ENCODE measurements at places on chromosomes 2 and 18. TPM values are rescaled to one million over a fixed set of nuclear protein-coding genes. Genes with fewer than 3 reads are reported as not detected.

The ZBTB7C gene
- polyA plus RNA-seq, result not detected

The B3GNT7 gene
- polyA plus RNA-seq, result not detected

The REG3A gene
- polyA plus RNA-seq, result not detected

The CRYGD gene
- not detected for polyA plus RNA-seq

DNA sequence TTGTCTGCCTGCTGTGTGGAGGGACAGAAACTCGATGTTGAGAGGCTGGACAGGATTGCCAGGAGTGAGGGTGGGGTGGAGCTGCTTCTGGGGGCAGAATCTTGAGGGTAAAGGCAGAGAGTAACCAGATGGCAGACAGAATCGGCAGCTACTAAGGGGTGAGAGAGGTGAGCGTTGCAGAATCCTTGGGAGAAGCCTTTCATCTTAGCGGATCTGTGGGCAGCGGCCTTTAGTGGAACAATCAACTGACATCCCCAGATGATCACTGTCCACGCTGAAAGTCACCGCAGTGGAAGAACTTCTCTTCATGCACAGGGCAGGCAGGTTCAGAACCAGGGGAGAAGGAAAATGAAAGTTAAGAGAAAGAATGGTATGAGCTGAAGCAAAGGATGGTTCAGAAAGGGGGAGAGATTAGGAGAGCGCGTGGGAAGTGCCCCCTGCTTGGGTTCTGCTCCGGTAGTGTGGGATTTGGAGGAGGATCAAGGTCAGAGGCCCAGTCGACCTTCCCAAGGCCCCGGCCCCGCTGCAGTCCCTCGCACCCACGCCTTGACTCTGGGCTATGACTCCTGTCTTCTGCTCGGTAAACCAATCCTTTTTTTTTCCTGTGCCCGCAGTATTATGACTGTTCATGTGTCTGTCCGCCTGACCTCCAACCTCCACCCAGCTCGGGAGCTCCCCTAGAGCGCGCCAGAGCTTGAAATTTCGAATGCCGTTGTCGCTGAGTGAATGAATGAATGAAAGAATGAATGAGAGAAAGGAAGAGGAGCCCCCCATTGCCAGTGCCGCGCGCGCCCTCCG lies 584 bp downstream of the BOLA3 start:
- no peak overlapping the region for H3K27ac ChIP-seq
- peaks cover 2% of the 10 kb centered on the region for H3K4me1 ChIP-seq
- no peaks in the 10 kb centered on the region for H3K27me3 ChIP-seq
- peaks cover 29% of the 10 kb centered on the region for H3K36me3 ChIP-seq
- no peak overlapping the region for H3K4me3 ChIP-seq

DNA sequence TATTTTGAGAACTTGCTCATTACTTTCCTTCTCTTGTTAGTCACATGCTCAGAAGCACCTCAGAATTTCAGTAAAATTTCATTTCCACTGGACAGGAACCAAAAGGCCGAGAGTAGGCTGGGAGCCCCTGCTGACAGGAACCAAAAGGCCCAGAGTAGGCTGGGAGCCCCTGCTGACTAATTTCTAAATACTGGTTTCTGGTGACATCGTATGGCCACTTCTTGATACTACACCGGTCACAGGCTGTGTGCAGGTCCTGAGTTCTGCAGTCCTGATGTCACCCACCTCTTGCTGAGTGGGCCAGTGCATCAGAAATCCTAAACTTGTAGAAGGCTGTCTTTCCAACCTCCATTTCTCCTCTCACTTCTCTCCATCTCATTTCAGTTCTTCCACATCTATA lies 17.7 kb upstream of the EN1 start:
- no peak overlapping the region for H3K27ac ChIP-seq
- H3K27me3 ChIP-seq, result peaks cover 34% of the 10 kb centered on the region
- no peaks in the 10 kb centered on the region for H3K36me3 ChIP-seq

GRCh38 chr2:236573066-236573929 lies 3.7 kb downstream of the ACKR3 start:
- H3K4me3 ChIP-seq, result no peak overlapping the region
- H3K4me1 ChIP-seq, result peaks cover 28% of the 10 kb centered on the region
- DNase-seq, result no peak

GRCh38 chr2:218744615-218745014 lies 34.0 kb downstream of the TTLL4 start:
- no peaks in the 10 kb centered on the region for H3K27me3 ChIP-seq
- peaks cover 47% of the 10 kb centered on the region for H3K36me3 ChIP-seq
- no peak overlapping the region for H3K4me3 ChIP-seq
- H3K4me1 ChIP-seq, result no peaks in the 10 kb centered on the region
- DNase-seq, result no peak
- no peak overlapping the region for H3K27ac ChIP-seq

GRCh38 chr2:159441182-159441581 lies 154.7 kb upstream of the WDSUB1 start:
- DNase-seq, result no peak
- no peaks in the 10 kb centered on the region for H3K4me1 ChIP-seq
- H3K4me3 ChIP-seq, result no peak overlapping the region
- peaks cover 37% of the 10 kb centered on the region for H3K36me3 ChIP-seq
- no peak overlapping the region for H3K27ac ChIP-seq
- H3K27me3 ChIP-seq, result no peaks in the 10 kb centered on the region

DNA sequence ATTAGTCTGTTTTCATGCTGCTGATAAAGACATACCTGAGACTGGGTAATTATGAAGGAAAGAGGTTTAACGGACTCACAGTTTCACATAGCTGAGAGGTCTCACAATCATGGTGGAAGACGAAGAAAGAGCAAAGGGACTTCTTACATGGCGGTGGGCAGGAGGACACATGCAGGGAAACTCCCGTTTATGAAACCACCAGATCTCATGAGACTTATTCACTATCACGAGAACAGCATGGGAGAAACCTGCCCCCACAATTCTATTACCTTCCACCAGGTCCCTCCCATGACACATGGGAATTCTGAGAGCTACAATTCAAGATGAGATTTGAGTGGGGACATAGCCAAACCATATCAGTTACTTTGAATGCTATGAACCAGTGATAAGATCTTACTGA lies 44.1 kb downstream of the SCTR start:
- H3K4me3 ChIP-seq, result no peak overlapping the region
- no peak for DNase-seq
- no peak overlapping the region for H3K27ac ChIP-seq
- H3K27me3 ChIP-seq, result no peaks in the 10 kb centered on the region
- H3K36me3 ChIP-seq, result no peaks in the 10 kb centered on the region
- H3K4me1 ChIP-seq, result peaks cover 3% of the 10 kb centered on the region

GRCh38 chr2:231332872-231333500 lies 62.5 kb upstream of the B3GNT7 start:
- H3K27ac ChIP-seq, result no peak overlapping the region
- no peak overlapping the region for H3K4me3 ChIP-seq
- H3K27me3 ChIP-seq, result no peaks in the 10 kb centered on the region
- H3K4me1 ChIP-seq, result no peaks in the 10 kb centered on the region
- no peaks in the 10 kb centered on the region for H3K36me3 ChIP-seq
- no peak for DNase-seq

DNA sequence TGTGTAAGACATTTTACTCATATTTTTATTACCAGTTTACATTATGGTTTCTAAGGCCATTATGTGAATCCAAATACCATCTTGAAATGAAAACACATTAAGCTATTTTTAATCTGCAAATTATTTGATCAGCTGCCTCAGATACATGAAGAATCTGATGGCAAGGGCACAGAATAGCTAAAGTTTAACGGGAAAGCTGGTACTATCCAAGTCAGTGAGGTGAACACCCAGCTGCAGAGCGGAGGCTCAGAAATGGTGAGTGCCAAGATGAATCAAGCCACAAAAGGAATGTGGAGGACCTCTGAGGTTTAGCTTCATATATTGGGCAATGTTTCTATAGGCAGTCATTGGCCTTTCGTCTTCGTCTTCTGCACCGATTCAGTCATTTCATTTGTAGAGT lies 75.1 kb downstream of the DPP10 start:
- H3K36me3 ChIP-seq, result no peaks in the 10 kb centered on the region
- H3K4me1 ChIP-seq, result no peaks in the 10 kb centered on the region
- H3K27me3 ChIP-seq, result peaks cover 3% of the 10 kb centered on the region

DNA sequence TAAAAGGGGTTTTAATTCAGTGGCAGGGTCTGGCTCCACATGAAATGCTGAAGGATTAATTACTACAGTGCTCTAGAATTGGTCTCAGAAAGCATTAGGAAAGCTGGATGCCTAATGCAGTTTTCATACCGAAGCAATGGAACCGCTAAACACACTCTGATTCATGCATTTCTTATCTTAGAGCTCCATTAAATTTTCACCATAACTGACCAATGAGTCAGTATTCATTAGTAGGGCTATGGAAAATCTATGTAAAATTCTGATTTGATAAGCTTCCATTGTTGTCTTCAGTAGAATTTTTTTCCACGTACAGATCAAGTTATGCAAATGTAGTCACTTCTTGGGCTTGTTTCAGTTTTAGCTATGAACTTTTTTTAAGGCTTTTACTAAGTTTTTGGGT lies 359.9 kb downstream of the ARHGAP15 start:
- H3K36me3 ChIP-seq, result peaks cover 74% of the 10 kb centered on the region
- H3K4me1 ChIP-seq, result peaks cover 10% of the 10 kb centered on the region
- no peak for DNase-seq

DNA sequence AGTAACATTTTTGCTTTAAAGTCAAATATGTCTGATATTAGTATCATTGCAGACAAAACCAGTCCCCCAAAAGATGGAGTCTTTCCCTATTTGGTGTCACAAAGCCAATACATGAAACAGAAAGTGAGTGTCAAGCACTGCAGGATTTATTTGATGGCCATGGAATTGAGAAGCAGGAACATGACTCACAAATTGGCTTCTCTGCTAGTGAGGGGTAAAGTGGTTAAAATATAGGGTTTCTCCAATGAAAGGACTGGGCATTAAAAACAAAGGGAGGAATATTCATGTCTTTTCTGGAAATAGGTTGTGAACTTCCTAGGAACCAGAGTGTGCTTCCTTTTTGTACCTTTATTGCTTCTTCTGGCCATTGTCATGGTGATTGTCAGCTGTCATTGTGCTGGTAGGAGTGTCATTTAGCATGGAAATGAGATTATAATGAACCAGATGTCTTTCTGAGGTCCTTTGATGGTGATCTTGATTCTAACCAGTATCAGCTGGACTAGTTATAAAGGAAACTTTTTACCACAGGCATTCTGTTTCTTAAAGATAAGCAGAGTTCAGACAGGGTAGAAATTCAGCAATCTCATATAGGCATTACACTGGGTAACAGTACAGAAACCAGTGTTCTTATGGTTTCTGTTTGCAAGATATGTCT lies 4.1 kb downstream of the REG1B start:
- H3K4me1 ChIP-seq, result no peaks in the 10 kb centered on the region
- no peaks in the 10 kb centered on the region for H3K36me3 ChIP-seq
- H3K27ac ChIP-seq, result no peak overlapping the region
